Motor neuron (in vitro differentiated cells): ENCODE measurements at places on chromosomes 1 and 21. TPM values are rescaled to one million over a fixed set of nuclear protein-coding genes. Genes with fewer than 3 reads are reported as not detected.

CD1E gene
- not detected in 2 replicates for total RNA-seq

DNA sequence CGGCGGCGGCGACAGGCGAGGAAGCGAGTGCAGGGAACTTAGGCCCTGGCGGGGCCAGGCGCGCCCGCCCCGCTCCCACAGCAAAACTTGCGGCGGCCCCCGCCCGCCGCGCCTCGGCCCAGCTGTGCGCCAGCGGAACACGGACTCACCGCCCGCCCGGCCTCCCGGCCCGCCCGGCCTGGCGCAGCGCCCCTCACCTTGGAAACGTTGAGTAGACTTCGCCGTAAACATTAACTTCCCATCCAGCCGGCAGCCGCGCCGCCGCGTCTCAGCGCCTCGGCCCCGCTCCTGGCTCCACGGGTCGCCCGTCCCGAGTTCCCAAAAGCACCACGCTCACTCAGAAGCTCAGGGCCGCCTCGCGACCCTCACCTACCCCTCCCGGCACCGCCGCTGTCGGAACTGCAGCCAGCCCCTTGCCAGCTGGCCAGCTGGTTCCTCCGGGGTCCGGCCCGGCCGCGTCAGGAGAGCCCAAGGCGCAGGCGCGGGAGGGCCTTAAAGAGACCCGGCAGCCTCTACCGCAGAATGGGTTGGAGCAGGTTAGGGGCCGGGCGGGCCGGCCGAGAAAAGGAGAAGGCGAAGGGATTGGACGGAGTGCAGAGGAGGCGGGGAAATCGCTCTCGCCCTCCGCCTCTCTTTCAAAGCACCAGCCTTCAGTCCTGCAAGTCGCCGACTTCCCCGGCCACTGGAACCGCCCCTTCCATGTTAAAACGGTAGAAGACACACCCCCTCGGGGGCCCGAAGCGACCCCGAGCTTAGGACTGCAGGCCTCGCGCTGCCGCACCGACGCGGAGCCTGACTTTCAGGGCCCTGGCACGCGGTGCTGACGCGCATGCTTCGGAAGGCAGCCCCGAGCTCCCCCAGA lies at the start of gene EVI5:
Gene EVI5, minus strand, starts transcription at position 470 of the 862 bp plus-strand sequence. CDS start 48,562 bp downstream, outside the sequence.
- ATAC-seq, result peak; percentile 96

DNA sequence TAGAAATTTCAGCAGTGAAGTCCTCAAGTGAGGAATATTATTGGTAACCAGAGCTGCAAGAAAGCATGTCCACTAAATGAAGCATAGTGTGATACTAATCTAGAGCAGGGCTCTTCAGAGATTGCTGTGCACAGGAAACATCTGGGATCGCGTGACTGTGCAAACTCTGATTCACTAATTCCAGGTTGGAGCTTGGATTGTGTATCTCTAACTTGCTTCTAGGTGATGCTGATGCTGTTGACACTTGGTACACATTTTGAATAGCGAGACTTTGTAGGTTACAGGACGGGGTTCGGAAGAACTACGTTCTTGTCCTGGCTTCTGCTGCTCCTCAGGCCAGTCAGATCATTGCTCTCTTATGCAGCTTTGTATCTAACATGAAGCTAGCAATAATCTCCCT lies 66.5 kb downstream of the PRRX1 start:
- no peak for ATAC-seq

- no peak for ATAC-seq
Measured at GRCh38 chr1:179205284-179205683, 24.2 kb downstream of the ABL2 start.

LCE1A gene
- not detected in 2 replicates for total RNA-seq

DNA sequence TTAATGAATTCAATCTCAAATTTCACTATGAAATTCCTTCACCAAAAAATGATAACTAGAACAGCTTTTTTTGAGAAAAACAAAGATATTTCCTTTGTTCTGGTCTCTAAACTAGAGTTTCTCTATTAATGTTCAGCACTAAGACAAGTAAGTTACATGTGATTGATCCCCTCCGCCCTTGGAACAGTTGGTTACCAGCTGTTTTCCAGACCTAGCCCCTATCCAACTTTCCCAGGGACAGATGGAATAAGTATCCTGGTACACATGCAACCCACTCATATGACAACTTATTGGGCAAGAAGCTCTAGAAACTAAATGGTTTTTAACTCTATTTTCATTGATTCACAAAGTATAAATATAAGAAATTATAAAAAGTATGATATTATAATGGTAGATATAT lies 140.4 kb downstream of the COP1 start:
- ATAC-seq, result no peak

RNF115 gene
- total RNA-seq, result 16.4 and 16.6 TPM in 2 replicates

GRCh38 chr1:117565076-117565556 lies 40.7 kb upstream of the TENT5C start:
- ATAC-seq, result no peak

- ATAC-seq, result no peak
Measured at GRCh38 chr1:242432491-242433095, 91.9 kb downstream of the PLD5 start.

LENEP gene
- 0.38 and 2.3 TPM in 2 replicates for total RNA-seq

DNA sequence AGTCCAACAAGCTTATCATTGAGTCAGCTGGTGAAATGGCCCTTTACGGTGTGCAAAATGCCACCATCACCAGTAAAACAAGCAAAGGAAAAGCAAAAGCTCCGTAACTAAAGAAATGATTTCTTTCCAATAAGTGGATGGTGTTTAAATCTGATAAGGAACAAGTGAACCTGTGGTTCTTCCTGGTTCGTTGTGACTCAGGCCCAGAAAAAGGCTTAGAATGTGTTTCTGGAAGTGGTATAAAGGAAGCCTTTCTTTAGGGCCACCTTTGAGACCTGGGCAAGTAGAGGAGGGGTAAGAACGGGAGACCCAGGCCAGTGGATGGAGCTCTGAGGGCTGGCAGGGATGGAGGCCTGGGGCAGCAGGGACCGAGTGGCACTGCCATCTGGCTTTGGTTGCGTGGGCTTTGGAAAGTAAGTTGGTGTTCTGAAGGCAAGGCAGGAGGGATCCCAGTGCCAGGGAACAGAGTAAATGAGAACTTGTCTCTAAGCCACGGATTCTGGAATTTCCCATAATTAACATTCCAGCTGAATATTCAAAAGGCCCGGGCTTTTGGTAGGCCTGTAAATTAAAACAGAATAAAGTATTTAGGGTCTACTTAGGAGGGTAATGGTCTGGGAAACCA lies 87.9 kb upstream of the LMO4 start:
- ATAC-seq, result peak; percentile 69

GPR37L1 gene
- total RNA-seq, result 0.60 and 0.81 TPM in 2 replicates

DNA sequence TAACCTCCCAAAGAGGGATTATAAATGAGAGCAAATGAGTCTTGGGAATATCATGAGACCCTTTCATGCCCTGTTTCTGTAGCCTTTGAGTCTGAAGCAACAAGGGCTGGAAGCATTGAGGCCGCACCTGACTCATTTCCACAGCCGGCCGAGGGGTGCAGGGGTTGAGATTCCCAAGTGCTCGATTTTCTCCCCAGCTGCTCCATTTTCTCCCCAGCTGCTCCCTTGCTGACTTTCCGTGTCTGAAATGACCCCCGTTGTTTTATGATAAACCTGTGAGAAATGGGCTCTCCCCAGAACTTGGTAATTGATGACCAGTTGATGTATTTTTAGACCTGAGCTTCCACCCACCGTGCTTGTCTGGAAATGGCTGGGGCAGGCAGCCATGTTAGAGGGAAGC lies 22.9 kb downstream of the SIM2 start:
- ATAC-seq, result no peak

- ATAC-seq, result peak; percentile 30
Measured at GRCh38 chr1:201013991-201014815, 9.3 kb downstream of the KIF21B start.

GRCh38 chr21:31609081-31609480 lies 50.4 kb upstream of the SOD1 start:
- no peak for ATAC-seq

DNA sequence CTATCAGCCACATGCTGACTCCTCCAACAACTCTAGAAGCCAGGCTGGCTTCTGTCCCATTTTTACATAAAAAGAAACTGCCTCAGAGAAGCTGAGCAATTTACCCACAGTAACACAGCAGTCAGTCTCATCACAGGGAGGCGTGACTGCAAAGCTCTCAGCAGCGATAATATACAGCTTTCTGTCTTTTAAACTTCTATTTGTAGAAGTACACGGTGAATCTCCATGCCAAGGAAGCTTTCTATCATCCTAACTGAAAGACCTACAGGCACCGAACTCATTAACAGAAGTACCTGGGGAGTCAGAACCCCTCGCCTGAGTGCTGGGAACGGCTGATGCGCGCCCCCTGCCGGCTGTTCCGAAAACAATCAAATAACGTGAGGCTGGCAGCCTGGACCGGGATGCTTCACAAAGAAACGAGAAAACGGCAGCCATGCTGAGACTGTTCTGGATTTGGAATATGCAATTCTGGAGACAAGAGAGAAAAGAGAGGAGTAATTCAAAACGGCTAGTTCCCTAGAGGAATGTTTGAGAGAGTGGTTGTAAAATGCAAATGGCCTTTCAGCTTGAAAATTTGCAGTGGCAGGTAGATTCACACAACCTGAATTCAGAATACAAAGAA lies 43.5 kb upstream of the RAB4A start:
- peak; percentile 31 for ATAC-seq

- ATAC-seq, result no peak
Measured at GRCh38 chr1:116466810-116467557, 93.9 kb downstream of the ATP1A1 start.

GRCh38 chr1:4404854-4405590 lies 249.4 kb upstream of the AJAP1 start:
- ATAC-seq, result no peak

DNA sequence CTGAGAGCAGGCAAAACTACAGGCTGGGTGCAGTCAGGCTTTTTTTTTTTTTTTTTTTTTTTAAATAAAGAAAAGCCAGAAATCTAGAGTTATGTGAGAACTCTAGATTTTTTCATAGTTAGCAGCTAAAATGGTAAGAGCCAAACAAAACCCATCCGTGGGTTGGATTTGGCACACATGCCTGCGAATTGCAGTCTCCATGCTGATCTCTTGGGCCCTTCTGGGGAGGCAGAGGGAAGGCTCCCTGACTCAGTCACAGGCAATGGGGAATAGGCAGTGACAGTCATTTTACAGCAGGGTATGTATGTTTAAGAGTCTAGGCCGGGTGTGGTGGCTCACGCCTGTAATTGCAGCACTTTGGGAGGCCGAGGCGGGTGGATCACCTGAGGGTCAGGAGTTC lies 2.6 kb downstream of the TXLNA start:
- no peak for ATAC-seq

GRCh38 chr1:53902235-53903138 lies 8.5 kb downstream of the DIO1 start:
- peak; percentile 51 for ATAC-seq
